ENCODE measurements at places on chromosomes 7 and 10. TPM values are rescaled to one million over a fixed set of nuclear protein-coding genes. Genes with fewer than 3 reads are reported as not detected.

Gene GPR26
- total RNA-seq, result not detected

Gene EPHA1
- total RNA-seq, result not detected

Gene TMEM184A
- total RNA-seq, result not detected

Gene SPRN
- total RNA-seq, result 0.82 TPM

Gene CREM
- total RNA-seq, result 10.1 TPM

Gene TBX20
- 6.4 TPM for total RNA-seq

Gene FBXO24
- 0.54 TPM for total RNA-seq

Gene RBM20
- 0.08 TPM for total RNA-seq

Gene ADAM12
- total RNA-seq, result 82.7 TPM

Gene FAM13C
- total RNA-seq, result 9.1 TPM

Gene OPN4
- not detected for total RNA-seq

Gene MEST
- 63.0 TPM for total RNA-seq

Gene ING3
- total RNA-seq, result 6.7 TPM

Gene ALKBH4
- total RNA-seq, result 15.9 TPM

Gene DRGX
- not detected for total RNA-seq

Gene GHRHR
- not detected for total RNA-seq

Gene CALML5
- total RNA-seq, result not detected

Gene NOD1
- total RNA-seq, result 14.8 TPM

Gene TMEM196
- total RNA-seq, result not detected

Gene RSPH10B2
- not detected for total RNA-seq

Gene HOXA9
- not detected for total RNA-seq

Gene NPY
- not detected for total RNA-seq

Gene C10orf71
- not detected for total RNA-seq

Gene MACROH2A2
- total RNA-seq, result 10.0 TPM

Gene ZNF25
- 14.8 TPM for total RNA-seq

Gene LRRC61
- 0.09 TPM for total RNA-seq

Gene BTBD16
- 0.09 TPM for total RNA-seq

Gene PNLIPRP3
- total RNA-seq, result not detected

Gene ABCC2
- 0.98 TPM for total RNA-seq

Gene ANKRD30A
- total RNA-seq, result not detected

All from fibroblast of the aortic adventitia (primary cell).